Spinal cord (tissue), 10 donors: ENCODE measurements at places on chromosomes 6 and 20.

GRCh38 chr20:48425817-48426612 is 401.8 kb downstream of the PREX1 start:
- H3K27ac ChIP-seq: no peak overlapping the region
- DNase-seq: no peak
- peaks cover 7% of the 10 kb centered on the region for H3K4me1 ChIP-seq

- H3K4me1 ChIP-seq: no peaks in the 10 kb centered on the region
- no peak for DNase-seq
- no peaks in the 10 kb centered on the region for H3K27me3 ChIP-seq
- H3K27ac ChIP-seq: no peak overlapping the region
Observed at GRCh38 chr20:13515796-13516558, 122.8 kb downstream of the TASP1 start.

GRCh38 chr6:3318821-3319540 is 60.2 kb downstream of the PSMG4 start:
- H3K4me1 ChIP-seq: peaks cover 25% of the 10 kb centered on the region
- no peak overlapping the region for H3K4me3 ChIP-seq
- no peak for DNase-seq
- peaks cover 22% of the 10 kb centered on the region for H3K36me3 ChIP-seq
- H3K27ac ChIP-seq: no peak overlapping the region

DNA sequence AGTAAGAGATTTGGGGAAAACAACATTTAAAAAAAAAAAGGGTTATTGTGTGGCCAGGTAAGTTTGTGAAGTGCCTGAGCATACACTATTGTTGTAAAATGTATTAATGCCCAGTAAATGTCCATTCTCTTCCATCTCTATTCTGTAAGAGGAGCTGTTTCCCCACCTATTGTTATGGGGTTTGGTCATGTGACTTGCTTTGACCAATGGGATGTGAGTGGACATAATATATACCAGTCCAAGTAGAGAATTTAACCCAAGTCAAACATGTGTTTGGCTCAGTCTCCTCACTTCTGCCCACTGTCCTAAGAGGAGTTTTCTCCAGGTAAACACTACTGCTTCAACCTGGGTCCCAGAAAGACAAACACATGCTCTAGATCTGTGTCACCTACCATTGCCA is 377.1 kb downstream of the FOXA2 start:
- no peaks in the 10 kb centered on the region for H3K4me1 ChIP-seq
- H3K27ac ChIP-seq: no peak overlapping the region
- no peaks in the 10 kb centered on the region for H3K36me3 ChIP-seq
- H3K4me3 ChIP-seq: no peak overlapping the region

GRCh38 chr20:37243076-37243936 is 18.3 kb downstream of the GHRH start:
- no peak for DNase-seq
- peaks cover 42% of the 10 kb centered on the region for H3K4me1 ChIP-seq
- H3K36me3 ChIP-seq: peaks cover 19% of the 10 kb centered on the region
- no peaks in the 10 kb centered on the region for H3K27me3 ChIP-seq

GRCh38 chr6:9704989-9705388 is 709.9 kb downstream of the TFAP2A start:
- H3K4me1 ChIP-seq: no peaks in the 10 kb centered on the region
- no peak overlapping the region for H3K27ac ChIP-seq
- H3K27me3 ChIP-seq: no peaks in the 10 kb centered on the region
- no peak for DNase-seq
- H3K4me3 ChIP-seq: no peak overlapping the region
- H3K36me3 ChIP-seq: no peaks in the 10 kb centered on the region
